ENCODE measurements at places on chromosomes 12 and 14.

DNA sequence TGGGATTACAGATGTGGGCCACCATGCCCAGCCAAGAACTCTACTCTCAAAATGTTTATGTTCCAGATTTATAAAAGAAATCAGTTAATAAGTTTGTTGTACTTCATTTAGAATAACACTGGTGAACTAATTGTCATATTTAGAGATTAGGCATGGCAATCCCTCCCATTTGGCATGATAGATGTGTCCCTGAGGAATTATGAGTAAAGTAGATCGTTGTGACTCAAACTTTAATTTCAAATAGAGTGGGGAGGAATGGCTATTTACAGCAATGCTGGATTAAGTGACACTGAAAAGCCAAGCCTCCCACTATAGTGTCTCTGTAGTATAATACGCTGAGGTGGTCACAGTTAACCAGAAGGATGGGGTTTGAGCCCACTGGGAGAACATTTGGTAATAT lies 39.3 kb upstream of the RTRAF start:
- DNase-seq: no peak

- no peak for DNase-seq
Measured at GRCh38 chr12:62654326-62655241, 188.0 kb downstream of the MON2 start.

GRCh38 chr12:6978611-6979011 lies 7.9 kb downstream of the EMG1 start:
- no peak for DNase-seq

- no peak for DNase-seq
Measured at GRCh38 chr14:31159682-31160296, 47.8 kb downstream of the HECTD1 start.

- DNase-seq: no peak
Measured at GRCh38 chr12:56591961-56592360, 38.2 kb downstream of the BAZ2A start.

DNA sequence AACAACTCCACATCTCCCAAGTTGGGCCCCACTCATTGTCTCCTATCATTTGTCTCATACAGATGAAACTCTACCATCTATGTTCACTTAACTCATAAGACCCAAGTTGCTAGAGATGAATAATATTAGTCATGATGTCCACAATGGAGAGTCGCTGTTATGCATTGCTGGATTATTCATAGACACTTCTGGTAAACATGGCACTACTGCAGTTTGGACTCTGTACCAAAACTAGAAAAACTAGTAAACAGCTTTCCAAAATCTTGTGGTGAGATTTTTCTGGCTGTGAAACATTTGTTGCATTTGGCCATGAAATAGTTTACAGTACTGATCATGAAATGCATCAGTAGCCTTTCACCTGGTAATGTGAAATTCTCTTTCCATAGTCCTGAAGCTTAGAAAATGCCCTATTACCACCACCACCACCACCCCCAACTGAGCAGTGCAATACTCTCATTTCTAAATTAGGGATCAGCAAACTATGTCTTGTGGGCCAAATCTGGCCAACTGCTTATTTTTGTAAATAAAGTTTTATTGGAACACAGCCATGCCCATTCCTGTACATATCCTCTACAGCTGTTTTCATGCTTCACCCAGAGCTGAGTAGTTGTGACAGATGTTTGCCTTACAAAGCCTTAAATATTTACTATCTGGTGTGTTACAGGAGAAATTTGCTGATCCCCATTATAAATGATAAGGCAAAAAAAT lies 236.5 kb downstream of the DPF3 start:
- DNase-seq: no peak

DNA sequence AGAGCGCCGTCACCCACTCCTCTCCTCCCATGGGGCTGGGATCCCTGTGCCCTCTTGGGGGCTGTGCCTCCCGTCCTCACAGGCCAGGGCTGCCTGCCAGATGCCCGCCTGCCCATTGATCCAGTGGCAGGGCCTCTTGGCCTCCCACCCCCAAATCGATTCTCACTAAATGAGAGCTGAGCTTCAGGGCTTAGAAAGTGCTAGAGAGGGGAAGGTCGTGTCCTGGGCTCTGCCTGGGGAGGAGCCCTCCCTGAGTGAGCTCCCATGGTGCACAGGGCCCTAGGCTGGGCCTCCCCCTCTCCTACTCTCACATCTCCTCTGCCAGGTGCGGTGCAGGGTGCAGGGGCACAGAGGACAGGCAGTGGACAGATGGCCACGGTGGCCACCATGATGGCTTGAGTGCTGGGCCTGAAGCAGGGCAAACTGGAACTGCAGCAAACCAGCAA lies 9.2 kb downstream of the BEGAIN start:
- no peak for DNase-seq

- DNase-seq: no peak
Measured at GRCh38 chr12:6843118-6843902, 2.6 kb downstream of the GNB3 start.

GRCh38 chr14:29927376-29928116 lies at the start of gene PRKD1:
PRKD1 (minus strand) TSS chr14:29927847.
- no peak for DNase-seq

DNA sequence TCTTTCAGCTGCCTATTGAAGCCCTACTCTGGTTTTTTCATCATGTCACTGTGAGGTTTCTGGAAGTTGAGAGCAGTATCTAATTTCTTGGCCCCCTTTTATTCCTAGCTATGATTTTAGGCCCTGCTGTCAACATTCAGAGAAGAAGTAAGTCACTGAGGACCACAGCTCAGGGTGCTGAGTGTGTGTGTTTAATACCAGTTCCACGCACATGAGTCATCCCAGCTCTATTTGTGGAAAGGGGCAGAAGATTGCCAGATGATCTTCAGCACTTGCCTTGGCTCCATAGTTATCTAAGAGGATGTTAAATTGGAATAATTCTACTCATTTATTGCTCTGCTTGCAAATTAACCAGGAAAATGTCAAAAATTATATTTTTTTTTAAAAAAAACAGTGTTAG lies 65.5 kb upstream of the SLC38A4 start:
- no peak for DNase-seq

- no peak for DNase-seq
Measured at GRCh38 chr12:120571299-120571698, 9.9 kb downstream of the POP5 start.

DNA sequence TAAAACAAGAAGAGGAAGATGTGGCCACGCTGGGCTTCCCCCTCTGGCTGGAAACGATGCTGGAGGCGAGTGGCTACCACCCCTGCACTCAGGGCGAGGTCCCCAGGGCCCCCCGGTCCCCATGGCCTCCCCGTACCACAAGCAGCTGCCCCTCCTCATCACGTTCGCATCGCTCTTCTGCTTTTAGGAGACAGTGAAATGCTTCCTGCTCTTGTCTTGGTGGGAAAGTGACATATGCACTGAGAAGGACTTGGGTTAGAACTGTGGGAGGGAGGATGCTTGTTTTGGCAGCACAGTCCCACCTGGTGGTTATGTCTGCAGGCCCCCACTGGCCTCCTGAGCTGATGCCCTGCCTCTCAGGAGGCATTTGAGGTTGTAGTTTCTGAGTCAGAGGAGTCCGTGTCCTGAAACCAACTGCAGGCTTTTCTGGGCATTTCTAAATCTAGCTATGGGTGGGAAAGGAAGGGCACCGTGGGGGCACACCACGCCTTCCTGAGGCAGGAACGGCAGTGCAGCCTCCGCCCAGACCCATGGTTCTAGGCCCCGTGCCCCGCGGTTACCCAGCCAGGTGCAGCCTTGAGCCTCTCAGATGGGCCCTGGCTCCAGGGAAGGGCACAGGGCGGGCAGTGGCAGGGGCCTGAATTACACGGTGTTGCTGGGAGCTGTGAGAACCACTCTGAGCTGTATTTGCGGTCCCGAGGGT lies 139.3 kb downstream of the ADGRD1 start:
- no peak for DNase-seq

- no peak for DNase-seq
Measured at GRCh38 chr12:121793440-121793837, at the start of gene RHOF. RHOF (minus strand) TSS chr12:121793688; CDS start chr12:121793633, 55 bp downstream.

- DNase-seq: no peak
Measured at GRCh38 chr12:49138587-49138986, 7.4 kb upstream of the TUBA1B start.

- DNase-seq: no peak
Measured at GRCh38 chr12:66047411-66048021, 83.0 kb downstream of the LLPH start.

DNA sequence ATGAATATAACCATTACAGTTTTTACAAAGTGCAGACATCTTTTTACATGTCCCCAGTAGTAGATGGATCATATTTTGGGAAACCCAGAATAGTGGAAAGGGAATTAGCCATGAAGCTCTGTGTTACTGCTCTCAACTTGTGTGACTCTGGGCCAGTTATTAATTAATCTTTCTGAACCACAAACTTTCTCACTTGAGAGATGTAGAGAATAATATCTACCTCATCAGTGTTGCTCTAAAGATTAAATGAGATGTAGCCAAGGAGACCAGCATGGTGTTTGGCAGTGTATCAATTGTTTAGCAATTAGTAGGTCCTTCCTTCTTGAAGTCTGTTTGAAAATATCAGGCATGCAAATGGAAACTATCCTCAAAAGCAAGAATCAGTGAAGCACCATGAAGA lies 169.2 kb downstream of the TMTC2 start:
- no peak for DNase-seq

DNA sequence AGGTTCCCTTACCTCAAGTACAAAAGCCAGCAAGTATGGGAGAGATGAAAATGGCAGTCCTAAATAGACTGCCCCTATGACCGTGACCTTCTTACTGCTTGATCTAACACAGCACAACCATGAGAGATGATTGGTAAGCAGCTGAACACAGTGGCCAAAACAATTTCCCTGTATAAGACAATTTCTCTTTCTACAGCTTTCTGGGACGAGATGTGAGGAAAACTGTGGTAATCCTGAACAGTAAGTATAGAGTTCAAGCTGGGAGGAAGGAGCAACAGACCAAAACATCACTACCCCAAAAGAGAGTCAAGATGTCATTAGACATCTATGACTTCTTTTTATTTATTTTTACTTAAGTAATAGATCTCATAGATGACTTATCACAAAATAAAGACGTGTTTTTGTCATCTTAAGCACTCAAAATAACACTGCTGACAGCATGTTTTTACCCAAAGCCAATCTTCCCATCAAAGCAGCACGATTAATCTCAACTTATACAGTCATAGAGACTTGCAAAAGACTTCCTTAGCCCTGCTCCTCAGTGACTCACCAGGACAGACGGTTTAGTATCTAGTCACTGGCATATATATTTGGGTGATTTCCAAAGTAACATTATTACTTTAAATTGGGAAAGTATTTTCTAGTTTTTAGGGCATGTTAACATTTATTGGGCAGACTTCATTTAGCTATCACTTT lies 3.7 kb downstream of the TMEM52B start:
- DNase-seq: no peak

DNA sequence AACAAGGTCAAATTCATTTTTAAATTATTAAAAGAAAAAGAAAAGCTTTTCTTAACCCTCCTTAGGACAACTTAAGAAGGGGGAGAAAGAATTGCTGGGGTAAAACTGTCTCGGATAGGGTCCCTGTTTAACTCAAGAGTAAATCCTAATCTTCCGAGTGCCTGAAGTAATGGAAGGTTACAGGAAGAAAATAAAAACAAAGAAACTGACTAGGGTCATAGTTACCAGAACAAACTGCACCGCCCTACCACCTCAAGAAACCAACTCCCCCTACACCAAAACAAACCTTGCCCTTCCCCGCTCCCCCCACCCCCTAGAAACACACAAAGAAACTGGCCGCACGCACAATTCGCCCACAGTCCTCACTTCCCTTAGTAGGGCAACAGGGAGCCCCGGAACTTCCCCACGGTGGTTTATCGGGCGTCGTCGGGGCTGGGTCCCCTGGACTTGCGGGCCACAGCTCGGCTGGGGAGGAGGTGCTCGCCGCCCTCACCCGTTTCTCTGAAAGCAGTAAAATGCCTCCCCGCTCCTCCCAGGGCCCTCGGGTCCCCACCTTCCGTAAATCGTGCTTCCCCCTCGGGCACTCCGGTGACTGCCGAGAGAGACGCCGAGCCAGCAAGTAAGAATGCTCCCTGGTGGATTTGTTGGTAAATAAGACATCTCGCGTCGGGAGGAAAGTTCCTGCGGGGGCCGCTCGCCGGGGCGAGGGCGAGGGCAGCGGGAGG lies 2.4 kb downstream of the SINHCAF start:
- DNase-seq: no peak

GRCh38 chr14:75884198-75884611 lies 97.6 kb downstream of the TGFB3 start:
- no peak for DNase-seq
